NCI-H460 (cell line): ENCODE measurements at places on chromosomes 16 and 17. TPM values are rescaled to one million over a fixed set of nuclear protein-coding genes. Genes with fewer than 3 reads are reported as not detected.

Gene TEKT1
- not detected in 2 replicates for total RNA-seq

DNA sequence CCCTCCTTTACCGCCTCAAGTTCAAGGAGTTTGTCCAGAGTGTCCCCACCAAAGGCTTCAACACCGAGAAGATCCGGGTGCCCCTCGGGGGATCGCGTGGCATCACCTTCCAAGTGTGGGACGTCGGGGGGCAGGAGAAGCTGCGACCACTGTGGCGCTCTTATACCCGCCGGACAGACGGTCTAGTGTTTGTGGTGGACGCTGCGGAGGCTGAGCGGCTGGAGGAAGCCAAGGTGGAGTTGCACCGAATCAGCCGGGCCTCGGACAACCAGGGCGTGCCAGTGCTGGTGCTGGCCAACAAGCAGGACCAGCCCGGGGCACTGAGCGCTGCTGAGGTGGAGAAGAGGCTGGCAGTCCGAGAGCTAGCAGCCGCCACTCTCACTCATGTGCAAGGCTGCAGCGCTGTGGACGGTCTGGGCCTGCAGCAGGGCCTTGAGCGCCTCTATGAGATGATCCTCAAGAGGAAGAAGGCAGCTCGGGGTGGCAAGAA lies 1.1 kb downstream of the ARL4D start:
- DNase-seq: no peak

- no peak for DNase-seq
Measured at GRCh38 chr16:31198207-31198882, 4.2 kb downstream of the PYCARD start.

DNA sequence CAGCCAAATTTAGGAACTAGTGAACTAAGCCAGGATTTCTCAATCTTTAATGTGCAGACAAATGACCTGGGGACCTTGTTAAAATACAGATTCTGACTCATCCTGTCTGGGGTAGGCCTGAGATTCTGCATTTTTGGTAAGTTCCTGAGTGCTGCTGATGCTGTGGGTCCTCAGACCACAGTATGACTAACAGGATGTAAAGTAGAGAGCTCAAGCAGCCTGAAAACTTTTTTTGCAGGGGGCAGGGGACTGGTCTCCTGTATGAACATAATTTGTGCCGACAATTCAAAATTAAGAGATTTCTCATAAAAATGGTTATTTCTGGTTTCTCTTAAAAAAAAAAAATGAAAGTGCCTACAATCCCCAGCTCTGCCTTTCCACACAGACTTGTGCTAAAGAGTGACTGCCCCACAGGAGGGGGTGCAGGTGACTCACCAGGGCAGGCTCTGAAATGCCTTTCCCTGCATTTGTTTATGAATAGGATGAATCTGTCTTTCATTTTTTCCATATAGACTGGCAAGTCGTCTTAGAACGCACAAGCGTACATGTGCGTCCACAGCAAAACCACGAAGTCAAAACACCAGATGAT lies 271.5 kb downstream of the PHKB start:
- no peak for DNase-seq

DNA sequence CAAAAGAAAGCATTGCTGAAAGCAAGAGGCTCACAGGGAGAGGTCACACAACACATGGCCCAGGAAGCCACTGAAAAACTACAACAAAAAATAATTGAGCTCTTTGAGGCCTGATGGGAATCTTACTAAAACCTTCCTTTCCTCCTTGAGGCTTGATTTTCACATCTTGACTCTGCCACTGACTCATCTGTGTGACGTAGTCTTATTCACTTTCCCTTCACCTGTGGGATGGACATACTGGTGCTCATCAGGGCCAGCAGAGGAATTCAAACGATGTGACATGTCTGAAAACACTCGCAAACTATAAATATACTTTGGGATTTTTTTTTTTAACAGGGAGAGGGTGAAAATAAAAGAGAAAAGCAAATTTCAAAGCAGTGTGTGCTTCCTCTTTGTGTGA lies 78.3 kb upstream of the ASIC2 start:
- no peak for DNase-seq

DNA sequence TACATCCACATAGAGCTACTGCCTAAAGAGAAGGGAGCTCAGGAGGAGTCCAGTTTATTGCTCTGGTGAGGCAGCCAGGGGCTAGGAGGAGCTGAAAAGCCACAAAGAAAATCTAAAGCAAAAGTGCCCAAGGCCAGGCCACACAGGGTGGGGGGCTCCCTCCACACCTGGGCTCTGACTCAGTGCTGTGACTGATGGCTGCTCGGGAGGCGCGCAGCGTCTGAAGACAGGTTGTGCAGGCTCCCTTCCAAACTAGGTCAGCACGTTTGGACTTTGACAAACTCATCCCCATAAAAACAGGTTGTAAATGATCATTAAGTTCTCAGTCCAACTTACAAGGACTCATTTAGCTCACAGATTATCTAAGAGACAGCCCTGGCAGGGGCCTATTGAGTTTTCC lies 22.2 kb upstream of the LCMT1 start:
- no peak for DNase-seq

DNA sequence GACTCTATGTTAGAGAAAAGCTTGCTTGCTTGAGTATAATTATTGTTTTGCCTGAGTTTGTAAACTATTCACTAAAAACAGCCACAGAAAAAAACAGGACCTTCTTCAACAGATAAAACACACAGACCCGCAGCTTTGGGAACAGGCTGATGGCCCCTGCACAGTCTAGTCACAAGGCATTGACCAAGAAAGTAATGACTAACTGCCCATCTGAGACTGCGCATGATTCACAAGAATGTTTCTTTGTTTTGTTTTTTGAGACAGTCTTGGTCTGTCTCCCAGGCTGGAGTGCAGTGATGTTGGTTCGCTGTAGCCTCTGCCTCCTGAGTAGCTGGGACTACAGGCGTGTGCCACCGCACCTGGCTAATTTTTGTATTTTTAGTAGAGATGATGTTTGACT lies 2.8 kb upstream of the ZKSCAN2 start:
- DNase-seq: no peak

- no peak for DNase-seq
Measured at GRCh38 chr17:6683081-6683684, 30.0 kb downstream of the SLC13A5 start.

Gene ACSM2B
- not detected in 2 replicates for total RNA-seq

Gene HOXB8
- 0.52 and 1.2 TPM in 2 replicates for total RNA-seq

Gene RPAIN
- 58.9 and 78.3 TPM in 2 replicates for total RNA-seq

GRCh38 chr17:17411692-17412091 lies 65.1 kb upstream of the MED9 start:
- no peak for DNase-seq

GRCh38 chr17:290121-290521 lies 62.5 kb downstream of the RPH3AL start:
- DNase-seq: no peak

Gene APOH
- total RNA-seq: not detected in 2 replicates

- no peak for DNase-seq
Measured at GRCh38 chr16:54275956-54276355, 10.6 kb downstream of the IRX3 start.

DNA sequence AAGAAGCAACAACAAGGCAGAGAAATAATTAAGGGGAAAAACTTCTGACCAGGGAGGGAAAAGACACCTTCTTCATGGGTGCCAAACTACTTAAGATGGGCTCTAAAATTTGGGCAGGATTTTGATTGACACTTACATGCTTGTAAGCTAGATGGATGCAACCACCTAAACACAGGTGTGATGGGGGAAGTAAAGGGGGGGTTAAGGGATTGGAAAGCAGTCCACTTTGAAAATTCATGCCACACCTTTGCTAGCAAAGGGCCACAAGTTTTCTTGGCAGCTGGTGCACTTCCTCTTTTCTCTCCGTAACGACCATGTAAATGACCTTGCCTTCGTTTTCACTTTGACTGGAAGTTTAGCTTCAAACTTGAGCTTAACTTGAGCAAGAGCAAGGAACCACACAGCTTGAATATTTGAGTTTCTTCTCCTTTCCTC lies 14.3 kb upstream of the PRKAR1A start:
- no peak for DNase-seq

Gene PRSS22
- not detected in 2 replicates for total RNA-seq

Gene MEIOC
- 0.75 and 0.82 TPM in 2 replicates for total RNA-seq

- no peak for DNase-seq
Measured at GRCh38 chr16:27978876-27979275, 84.6 kb downstream of the GSG1L start.

Gene RASD1
- total RNA-seq: 0.63 and 0.94 TPM in 2 replicates

Gene CCL16
- total RNA-seq: not detected in 2 replicates

- DNase-seq: no peak
Measured at GRCh38 chr17:39200070-39200879, at the start of gene RPL19. Gene RPL19, plus strand, starts transcription at chr17:39200283. Its CDS starts 62 bp downstream, at chr17:39200345.

GRCh38 chr17:22278302-22279275 lies 586.3 kb downstream of the KCNJ18 start:
- no peak for DNase-seq

DNA sequence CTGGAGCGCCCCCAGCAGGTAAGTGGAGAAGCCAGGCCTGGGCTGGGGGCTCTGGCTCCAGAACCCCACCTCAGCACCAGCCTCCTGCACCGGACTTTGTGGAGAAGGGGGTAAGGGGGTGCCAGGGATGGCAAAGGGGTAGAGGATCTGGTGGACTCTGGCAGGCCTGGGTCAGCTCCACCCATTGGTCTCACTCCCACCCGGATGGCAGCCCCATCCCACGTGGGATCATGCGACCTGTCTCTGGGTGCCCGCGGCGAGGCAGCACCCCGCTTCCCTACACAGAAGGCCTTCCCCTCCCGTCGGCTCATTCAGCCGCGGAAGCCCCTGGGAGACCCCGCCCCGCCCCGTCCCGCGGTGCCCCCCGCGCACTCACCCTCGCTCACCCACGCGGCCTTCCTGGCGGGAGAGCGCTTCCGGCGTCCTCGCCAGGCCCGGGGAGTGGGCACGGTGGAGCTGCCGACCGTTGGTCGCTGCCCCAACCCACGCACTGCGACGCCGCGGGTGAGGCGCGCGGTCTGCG lies 498 bp upstream of the PLEKHG4 start:
- no peak for DNase-seq

DNA sequence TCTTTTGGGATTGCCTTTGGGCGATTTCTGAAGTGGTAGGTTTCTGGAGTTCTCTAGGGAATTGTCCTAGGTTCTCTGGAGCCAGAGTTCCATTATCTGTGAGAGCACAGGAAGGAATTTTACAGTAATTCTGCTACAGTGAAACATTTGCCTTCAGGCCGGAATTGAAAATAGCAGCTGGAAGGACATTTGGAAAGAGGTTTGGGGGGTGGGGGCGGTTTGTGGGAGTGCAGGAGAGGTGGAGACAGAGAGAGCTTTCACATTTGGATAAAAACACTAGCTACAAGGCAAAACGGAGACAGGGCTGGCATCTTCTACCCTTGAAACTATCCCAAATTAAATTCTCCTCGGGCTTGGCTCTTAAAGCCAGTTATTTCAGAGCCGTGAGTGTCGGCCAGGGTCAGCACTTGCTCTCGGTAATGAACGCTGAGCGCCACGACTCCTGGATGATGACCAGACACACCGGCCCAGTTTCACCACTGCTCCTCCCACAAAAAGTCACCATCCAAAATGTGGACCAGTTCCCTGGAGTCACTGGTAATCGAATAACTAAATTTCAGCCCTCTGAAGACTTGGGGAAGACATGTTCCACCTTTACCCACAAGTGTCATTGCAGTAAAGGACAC lies 67.7 kb upstream of the TANC2 start:
- no peak for DNase-seq

GRCh38 chr17:77889866-77890760 lies 68.4 kb upstream of the TNRC6C start:
- DNase-seq: no peak

Gene FNDC8
- total RNA-seq: not detected in 2 replicates

Gene TNFSF12
- total RNA-seq: 6.9 and 8.1 TPM in 2 replicates

DNA sequence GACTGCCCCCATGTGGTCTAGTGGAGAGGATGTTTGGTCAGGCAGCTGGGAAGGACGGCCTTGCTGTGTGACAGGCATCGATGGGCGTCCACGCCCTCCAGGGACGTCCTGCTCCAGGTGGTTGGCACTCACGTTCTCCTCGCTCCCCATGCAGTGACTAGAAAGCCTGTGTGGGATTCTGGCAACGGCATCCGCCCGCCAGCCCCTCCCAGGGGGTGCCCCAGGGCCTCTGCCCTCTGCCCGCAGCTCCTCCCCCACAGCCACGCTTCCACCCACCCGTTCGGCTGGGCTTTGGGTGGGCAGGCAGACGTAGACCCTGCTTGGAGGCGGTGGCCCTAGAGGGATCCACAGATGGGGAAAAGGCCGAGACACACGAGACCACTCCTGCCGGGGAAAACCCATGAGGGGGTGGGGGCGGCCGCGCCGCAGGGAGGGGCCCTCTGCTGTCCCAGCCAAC lies 4.7 kb upstream of the IL17C start:
- no peak for DNase-seq

- DNase-seq: no peak
Measured at GRCh38 chr16:68228652-68229051, 7.3 kb downstream of the ESRP2 start.

DNA sequence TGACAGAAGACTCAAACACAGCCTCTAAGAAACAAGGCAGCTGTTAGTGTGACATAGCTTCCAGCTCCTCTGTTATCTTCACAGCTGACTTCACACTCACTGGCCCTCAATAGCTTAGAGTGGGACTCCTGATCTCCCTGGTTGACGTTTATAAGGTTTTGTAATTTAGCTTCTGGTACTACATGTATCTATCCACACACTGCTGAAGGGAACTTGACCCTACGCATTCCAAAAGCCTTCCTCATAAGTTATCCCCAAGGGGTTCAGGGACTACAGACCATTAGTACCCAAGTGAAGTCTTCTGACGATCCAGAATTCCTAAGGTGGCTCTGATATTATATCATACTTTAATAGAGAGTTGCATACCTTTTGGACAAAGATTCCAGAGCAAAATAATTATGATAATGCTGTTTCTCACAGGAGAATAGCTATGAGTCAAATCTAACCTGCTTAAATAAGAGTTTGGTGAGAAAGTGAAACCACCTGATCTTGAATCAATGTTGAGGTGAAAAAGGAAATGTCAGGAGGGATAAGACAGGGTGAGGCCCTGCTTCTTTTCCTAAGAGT lies 14.5 kb downstream of the ACACA start:
- DNase-seq: no peak

DNA sequence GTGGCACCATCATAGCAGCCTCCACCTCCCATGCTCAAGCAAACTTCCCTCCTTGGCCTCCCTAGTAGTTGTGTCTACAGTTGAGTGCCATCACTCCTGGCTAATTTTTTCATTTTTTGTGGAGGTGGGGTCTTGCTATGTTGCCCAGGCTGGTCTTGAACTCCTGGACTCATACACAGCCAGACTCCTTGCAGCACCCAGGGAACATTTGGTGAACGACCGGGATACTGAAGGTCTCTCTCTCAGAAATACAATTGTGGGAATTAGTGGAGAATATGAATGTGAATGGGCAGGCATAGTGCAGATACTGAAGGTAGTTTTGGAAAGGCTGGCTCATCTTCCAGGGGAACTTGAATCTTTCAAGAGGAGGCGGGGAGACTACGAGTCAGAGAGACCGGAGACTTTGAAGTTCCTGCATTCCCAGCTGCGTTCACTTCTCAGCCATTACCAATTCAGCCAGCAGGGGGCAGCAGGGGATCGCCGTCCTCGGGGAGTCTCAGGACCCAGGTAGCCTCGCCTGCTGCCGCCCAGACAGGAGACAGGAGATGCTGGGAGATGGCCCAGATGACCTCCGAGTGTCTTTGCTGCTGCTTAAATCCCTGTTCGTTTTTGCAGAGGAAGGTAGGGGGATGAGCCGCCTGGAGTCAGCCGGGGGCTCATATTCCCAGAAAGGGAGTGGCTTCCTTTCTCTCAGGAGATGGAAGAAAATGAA lies 68.6 kb downstream of the HAPSTR1 start:
- DNase-seq: peak; percentile 58
